ENCODE measurements at places on chromosomes 6 and 20.

GRCh38 chr6:21887231-21888185, 294.0 kb downstream of the SOX4 start:
- H3K4me3 ChIP-seq, result no peak overlapping the region
- DNase-seq, result no peak
- H3K36me3 ChIP-seq, result no peaks in the 10 kb centered on the region
- no peak overlapping the region for H3K27ac ChIP-seq
- peaks cover 5% of the 10 kb centered on the region for H3K4me1 ChIP-seq

DNA sequence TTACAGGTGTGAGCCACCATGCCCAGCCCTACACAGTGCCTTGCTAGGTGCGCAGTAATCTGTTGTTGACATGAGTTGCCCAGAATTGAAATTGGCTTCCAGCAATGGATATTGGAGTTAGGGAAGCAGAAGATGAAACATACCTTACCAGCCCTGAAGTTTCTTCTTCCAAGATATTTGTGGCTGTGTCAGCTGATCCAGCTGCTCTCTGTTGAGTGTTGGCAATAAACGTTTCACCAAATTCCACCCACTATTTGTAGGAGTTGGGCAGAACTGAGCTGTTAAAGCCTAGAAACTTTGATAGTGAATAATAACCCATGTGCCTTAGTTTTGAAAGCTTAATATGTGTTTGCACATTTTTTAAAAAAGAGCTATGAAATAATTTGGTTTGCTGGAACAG, 218.2 kb upstream of the SNX9 start:
- no peak overlapping the region for H3K4me3 ChIP-seq
- H3K4me1 ChIP-seq, result peaks cover 8% of the 10 kb centered on the region
- no peaks in the 10 kb centered on the region for H3K27me3 ChIP-seq
- no peak for DNase-seq
- H3K27ac ChIP-seq, result no peak overlapping the region

GRCh38 chr20:62839816-62840215, 21.8 kb downstream of the TCFL5 start:
- H3K27ac ChIP-seq, result no peak overlapping the region
- no peaks in the 10 kb centered on the region for H3K4me1 ChIP-seq
- H3K36me3 ChIP-seq, result no peaks in the 10 kb centered on the region
- H3K27me3 ChIP-seq, result no peaks in the 10 kb centered on the region

DNA sequence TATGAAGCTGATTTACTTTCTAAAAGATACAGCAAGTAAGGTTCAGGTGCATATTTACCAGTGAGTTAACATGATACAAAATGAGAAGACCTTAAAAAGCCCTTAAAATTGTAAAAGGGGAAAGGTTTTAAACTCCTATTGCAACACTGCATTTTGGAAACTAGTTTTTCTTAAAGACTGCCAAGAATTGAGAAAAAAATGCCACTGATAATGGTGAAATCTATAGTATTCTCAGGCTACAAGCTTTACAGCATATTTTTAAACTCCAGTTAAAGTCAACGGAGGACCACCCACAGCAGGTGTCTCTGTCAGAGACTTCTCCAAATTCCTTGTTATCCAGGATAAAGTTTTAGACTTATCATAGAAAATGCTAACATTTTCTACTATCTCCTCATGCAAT, 53.6 kb downstream of the ELOVL5 start:
- H3K27me3 ChIP-seq, result no peaks in the 10 kb centered on the region
- H3K27ac ChIP-seq, result no peak overlapping the region
- no peaks in the 10 kb centered on the region for H3K36me3 ChIP-seq

DNA sequence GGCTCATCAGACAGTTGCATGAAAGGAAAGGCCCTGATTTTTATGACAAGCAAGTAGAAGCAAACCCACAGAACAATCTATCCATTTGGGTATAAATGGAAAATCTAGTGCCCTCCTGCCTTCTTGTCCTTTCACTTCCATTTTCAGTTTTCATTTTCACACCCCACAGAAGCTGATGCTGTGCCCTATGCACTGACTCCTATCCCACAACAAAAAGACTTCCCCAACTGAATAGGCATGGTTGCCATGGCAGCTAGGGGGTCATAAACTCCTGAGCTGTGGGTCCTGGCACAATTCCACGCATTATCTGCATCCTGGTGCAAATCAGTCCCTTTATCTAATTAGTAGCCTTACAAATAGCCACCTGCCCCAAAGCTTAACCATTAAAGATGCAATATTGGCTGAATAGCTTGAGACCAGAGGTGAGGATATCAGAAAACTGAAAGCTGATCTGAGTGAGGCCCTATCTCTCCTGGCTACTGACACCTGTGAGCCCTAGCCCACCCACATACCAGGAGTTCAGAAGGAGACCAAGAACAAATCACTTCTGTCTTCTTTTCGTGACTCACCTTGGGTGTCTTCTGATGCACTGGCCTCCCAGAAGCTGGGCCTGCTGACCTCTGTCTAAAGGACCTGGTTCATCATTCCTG, 34.9 kb upstream of the HEY2 start:
- DNase-seq, result no peak
- no peak overlapping the region for H3K27ac ChIP-seq
- no peaks in the 10 kb centered on the region for H3K36me3 ChIP-seq
- H3K4me1 ChIP-seq, result no peaks in the 10 kb centered on the region
- H3K4me3 ChIP-seq, result no peak overlapping the region

DNA sequence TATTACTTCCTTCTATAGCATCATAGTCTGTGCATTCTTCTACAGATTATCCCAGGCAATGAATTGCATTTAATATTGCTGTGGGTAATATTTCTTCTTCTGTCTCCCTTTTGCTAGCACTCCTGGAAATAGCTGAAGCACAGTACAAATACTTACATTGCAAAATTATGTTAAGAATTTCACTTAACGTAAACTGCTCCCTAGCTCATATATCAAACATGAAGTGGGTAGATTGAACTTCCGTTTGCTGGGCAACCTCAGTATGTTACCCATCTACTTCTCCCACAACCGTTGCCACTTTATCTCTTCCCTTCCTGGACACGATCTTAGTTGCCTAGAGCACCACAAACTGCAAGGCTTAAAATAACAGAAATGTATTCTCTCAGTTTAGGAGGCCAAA, 963.3 kb downstream of the KIF16B start:
- no peaks in the 10 kb centered on the region for H3K27me3 ChIP-seq
- H3K36me3 ChIP-seq, result no peaks in the 10 kb centered on the region
- H3K27ac ChIP-seq, result no peak overlapping the region
- H3K4me1 ChIP-seq, result no peaks in the 10 kb centered on the region

- H3K36me3 ChIP-seq, result no peaks in the 10 kb centered on the region
- no peak for DNase-seq
- no peaks in the 10 kb centered on the region for H3K27me3 ChIP-seq
- H3K4me1 ChIP-seq, result no peaks in the 10 kb centered on the region
Measured at GRCh38 chr6:73569121-73569520, 48.3 kb upstream of the EEF1A1 start.

- peaks cover 4% of the 10 kb centered on the region for H3K4me1 ChIP-seq
- no peak overlapping the region for H3K4me3 ChIP-seq
- no peaks in the 10 kb centered on the region for H3K27me3 ChIP-seq
- H3K36me3 ChIP-seq, result no peaks in the 10 kb centered on the region
- H3K27ac ChIP-seq, result no peak overlapping the region
- DNase-seq, result no peak
Measured at GRCh38 chr6:155223646-155224451, 40.0 kb upstream of the CLDN20 start.

DNA sequence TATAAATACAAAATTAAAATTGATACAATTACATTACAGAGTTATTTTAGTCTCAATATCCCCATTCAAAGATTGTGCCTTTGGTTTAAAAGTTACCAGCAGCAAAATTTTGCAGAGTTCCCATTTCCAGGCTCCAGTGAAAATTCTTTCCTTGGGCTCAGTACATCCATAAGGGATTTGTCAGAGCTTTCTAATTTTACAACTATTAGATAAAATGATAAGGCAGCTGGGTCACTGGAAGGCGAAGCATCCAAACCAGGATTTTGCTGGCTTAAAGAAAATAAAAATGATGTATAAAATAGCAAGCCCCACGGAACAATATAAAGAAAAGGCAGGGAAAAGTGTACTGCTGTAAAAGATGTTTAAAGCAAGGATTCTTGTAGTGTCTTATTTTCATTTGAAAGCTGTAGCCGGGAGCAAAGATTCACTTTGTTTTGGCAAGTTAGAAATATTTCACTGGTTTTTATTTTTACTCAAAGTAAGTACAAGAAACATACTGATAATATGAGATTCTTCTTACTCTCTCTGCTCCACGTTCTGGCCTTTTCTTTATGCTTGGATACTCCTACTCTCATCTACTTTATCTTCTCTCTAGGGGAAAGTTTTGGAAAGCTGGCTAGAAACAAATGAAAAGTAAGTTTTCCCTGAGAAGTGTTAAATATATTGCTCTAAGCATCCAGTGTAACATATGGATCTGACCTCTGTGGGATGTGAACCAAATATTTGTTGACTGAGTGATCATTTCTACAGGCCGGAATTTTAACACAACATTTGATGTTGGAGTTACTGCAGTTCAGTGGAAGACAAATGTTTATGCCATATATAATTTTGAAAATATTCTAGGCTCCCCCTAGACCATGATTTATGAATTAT, 488.4 kb downstream of the PHF3 start:
- H3K4me1 ChIP-seq, result no peaks in the 10 kb centered on the region
- no peak overlapping the region for H3K27ac ChIP-seq
- H3K4me3 ChIP-seq, result no peak overlapping the region
- H3K27me3 ChIP-seq, result no peaks in the 10 kb centered on the region
- no peaks in the 10 kb centered on the region for H3K36me3 ChIP-seq

DNA sequence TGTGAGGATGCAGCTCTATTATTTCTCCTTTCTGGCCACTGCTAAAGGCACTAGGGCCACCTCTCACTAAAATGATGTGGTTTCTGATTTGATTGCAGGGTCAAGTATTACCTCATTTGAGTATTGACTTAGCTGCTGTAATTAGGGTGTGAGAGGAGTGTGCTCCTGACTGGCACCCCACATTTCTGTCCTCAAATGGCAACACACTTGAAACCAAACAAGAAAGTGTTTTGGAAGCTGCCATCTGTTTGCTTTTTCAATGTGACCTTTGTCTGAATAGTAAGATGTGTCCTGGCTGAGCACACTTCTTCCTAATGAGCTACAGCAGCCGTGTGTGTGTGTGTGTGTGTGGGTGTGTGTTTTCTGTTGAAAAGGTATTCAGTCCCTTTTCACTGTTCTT, 62.8 kb upstream of the SCP2D1 start:
- no peak overlapping the region for H3K4me3 ChIP-seq
- H3K36me3 ChIP-seq, result no peaks in the 10 kb centered on the region
- no peaks in the 10 kb centered on the region for H3K4me1 ChIP-seq
- no peaks in the 10 kb centered on the region for H3K27me3 ChIP-seq

DNA sequence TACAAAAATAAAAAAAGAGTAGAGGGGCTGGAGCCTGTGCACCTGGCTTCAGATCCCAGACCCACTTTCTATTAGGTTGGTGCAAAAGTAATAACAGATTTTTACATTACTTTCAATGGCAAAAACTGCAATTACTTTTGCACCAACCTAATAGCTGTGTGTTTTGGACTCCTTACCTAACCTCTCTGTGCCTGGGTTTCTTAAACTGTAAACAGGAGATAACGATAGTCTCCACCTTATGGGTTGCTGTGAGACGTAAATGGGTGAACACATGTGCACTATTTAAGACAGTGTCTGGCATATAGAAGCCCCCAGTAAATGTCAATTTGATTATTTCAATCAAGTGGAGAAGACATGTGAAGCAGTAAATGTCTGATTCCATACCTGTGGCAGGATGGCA, 89.7 kb downstream of the TFAP2C start:
- H3K36me3 ChIP-seq, result no peaks in the 10 kb centered on the region
- H3K4me1 ChIP-seq, result no peaks in the 10 kb centered on the region
- H3K27me3 ChIP-seq, result no peaks in the 10 kb centered on the region
- no peak overlapping the region for H3K27ac ChIP-seq
- DNase-seq, result no peak

DNA sequence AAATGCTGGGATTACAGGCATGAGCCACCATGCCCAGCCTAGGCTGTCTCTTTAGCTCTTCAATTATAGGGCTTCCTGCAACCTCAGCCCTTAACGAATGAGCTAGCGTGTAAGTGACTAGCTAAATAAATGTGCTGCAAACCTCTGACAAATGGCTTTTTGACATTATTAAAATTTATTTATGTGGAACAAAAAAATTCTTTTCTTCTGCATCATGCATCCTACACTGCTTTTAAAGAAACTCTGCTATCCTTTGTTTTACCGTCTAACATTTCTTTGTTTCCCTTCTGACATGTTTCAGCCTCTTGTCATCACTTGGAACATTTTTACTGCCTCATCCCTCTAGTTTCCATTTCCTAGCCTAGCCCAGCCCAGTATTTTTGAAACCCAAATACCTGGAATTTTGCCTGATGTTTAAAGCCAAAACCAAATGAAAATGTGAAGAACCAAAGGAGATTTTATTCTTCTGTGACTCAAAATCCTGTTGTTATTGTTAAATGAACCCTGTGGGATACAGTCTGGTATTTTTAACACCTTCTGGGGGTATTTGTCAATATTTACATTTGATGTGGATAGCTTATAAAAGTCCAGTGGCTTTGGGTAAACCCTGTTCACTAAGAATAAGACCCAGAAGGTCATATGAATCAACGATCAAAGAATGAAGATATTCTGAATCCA, 9.5 kb downstream of the NT5E start:
- peaks cover 3% of the 10 kb centered on the region for H3K4me1 ChIP-seq
- no peaks in the 10 kb centered on the region for H3K27me3 ChIP-seq
- no peaks in the 10 kb centered on the region for H3K36me3 ChIP-seq
- H3K27ac ChIP-seq, result no peak overlapping the region
- no peak overlapping the region for H3K4me3 ChIP-seq
- no peak for DNase-seq

DNA sequence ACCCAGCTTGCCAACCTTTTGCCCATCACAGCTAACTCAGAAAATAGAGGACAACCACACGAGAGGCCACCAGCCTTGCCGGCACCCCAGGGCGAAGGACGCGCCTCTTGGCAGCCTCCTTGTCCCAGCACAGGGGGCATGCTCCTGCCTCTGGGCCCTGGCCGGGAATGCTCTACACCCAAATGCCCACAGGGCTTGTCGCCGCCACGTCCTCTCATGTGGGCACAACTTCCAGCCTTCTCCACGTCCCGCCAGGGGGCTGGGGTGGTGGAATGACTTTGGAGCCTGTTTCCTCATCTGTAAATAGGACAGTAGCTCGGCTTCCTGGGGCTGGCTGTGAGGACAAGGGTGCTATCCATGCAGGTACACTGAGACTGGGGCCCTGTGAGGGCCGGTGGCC, 152.4 kb upstream of the MLN start:
- H3K4me1 ChIP-seq, result peaks cover 12% of the 10 kb centered on the region
- DNase-seq, result no peak
- no peaks in the 10 kb centered on the region for H3K27me3 ChIP-seq

GRCh38 chr20:51861726-51862466, 59.6 kb upstream of the SALL4 start:
- H3K27ac ChIP-seq, result no peak overlapping the region
- peak; percentile 80 for DNase-seq

GRCh38 chr6:143980921-143981320, 27.1 kb downstream of the PLAGL1 start:
- H3K4me3 ChIP-seq, result no peak overlapping the region
- no peaks in the 10 kb centered on the region for H3K27me3 ChIP-seq
- DNase-seq, result no peak
- H3K27ac ChIP-seq, result no peak overlapping the region
